ENCODE measurements at places on chromosomes 1 and 21.

DNA sequence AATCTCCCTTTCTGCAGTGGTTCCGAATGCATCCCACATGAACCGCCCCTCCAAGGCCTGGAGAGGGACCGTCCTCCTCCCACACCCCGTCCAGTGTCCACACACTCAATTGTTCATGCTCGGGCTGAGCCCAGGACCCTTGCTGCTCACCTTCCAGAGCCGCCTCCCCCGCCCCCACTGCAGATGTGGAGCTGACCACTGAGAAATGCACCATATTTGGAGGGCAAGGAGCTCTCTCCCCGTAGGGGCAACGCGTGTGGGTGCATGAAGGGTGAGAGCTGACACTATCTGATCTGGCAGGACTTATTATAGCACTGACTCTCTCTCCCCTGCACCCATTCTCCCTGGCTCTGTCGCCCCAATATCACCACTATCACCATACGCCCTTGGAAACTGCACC lies 4.0 kb upstream of the S100A3 start:
- no peak for DNase-seq

GRCh38 chr1:68142461-68142860 lies 89.9 kb downstream of the WLS start:
- no peak for DNase-seq

DNA sequence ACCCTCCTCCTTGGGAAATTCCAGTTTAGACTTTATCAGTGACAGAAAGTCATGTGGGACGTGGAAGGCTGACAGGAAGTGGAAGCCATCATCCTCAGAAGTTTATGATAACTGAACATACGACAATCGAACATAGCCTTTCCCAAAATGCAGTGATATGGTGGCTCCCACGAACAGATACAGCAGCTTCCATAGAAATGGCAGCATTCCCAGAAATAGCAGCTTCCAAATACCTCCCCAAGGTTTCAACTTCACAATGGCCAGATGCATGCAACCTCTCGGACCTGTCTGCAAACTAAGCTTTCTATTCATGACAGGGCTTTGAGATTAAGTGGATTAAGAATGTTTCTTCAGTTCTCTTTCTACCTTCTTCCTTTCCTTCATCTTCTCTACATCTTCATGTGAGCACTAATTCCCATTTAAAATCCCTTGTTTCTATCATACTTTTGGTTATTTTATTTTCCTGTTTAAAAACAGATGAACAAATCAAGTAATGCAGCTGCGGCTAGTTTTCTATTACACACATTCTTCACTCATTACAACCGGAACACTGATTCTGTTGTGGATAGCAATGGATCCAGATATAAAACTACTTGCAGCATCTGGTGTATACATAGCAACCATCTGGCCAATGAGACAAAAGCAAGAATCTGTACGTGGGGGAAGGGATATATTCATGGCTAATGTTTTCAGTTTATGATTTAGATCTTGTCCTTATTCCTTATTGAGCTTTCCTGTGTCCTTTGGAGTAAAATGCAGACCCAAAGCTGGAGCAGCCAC lies 304.8 kb downstream of the BRINP3 start:
- no peak for DNase-seq

GRCh38 chr21:26845066-26845758 lies at the start of gene ADAMTS1:
ADAMTS1 (minus strand) TSS chr21:26845409; CDS start chr21:26844954, 455 bp downstream.
- no peak for DNase-seq

DNA sequence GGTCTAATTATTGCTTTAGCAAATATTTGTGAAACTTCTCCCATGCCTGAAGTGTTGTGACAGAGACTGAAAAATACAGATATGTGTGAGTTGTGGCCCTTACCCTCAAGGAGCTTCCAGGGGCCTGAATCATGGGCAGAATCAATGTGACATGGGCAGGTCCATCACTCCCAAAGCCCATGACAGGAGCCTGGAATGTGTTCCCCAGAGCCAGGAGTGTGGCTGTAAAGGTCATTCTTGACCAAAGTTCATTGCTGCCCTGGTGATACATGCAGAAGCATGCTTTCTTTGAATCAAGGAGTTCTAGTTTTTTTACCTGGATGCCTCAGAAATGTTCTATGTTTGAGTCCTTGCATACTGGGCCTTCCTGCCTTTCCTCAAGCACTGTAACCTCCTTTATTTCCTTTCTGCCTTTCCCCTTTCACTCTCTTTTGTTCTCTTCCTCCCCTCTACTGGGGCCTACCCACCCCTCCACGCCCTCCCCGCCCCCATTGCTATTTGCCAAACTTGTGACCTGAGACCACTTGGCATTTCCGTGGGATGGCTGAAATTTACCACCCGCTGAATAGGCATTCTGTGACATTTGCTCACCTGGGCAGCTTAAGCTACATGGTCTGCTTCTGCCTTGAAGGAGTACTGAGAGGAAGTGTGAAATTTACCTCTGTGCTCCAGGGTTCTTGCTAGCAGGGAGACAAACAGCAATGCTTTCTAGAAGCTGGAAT lies 19.7 kb downstream of the PBX1 start:
- DNase-seq = no peak

DNA sequence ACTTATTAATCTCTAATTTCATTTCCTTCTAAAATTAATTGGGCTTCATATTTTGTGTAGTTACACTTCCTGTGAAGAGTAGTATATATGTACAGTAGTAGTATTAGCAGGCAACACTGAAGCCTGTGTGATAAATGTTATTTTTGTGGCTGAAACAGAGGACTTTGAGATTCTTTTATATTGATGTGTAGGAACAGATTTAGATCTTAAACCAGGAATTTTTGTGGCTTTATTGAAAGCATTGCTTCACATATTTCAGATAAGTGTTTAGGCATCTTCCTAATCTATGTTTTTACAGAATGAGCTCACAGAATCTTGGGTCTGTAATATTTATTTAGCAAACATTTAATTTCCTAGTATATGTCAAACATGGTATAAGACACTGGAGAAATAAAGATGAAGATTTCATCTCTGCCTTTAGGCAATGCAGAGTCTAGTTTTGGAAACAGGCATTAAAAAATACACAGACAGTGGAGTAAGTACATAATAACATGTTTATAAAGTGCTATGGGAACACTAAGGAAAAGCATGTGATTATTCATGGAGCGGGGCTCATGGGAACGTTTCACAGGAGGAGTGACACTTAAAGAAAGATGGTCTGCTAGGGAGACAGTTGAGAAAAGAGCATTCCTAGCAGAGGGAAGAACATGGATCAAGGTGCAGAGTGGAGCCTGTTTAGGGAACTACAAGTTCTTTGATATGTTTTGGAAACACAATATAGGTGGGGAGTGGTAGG lies 52.7 kb downstream of the MIGA1 start:
- no peak for DNase-seq

DNA sequence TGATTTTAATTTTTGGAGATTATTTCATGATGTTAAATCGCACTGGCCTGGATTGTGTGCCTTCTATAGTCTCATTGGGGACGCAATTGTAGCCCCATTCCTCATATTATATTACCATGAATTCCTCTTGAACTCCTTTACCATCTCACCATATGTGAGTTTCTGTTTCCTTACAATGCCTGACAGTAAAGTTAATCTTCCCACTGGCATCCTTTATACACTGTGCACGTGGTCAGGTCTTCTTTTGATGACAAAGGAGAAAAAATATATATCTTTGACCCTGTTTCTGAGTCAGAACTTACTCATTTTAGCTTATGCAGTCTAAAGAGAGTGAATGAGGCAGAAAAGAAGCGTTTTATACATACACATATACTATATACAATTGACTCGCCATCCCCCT lies 774 bp upstream of the ABL2 start:
- DNase-seq = no peak

DNA sequence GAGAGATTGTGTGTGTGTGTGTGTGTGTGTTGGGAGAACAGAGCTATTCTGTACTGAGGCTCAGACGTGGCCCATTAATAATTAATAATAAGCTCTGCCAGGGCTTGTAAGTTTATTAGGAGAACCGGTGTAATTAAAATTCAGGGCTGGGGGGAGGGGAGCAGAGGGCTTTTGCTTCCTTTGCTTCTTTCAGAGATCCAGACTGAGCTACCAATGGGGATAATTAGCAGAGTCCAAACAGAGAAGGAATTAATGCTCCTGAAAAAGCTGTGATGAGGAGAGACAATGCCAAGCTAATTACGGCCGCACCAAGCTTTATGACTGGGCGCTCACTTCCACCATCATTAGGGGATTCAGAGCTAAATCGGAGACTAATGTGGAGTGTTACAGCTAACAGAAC lies 4.5 kb downstream of the SYT6 start:
- DNase-seq = no peak

GRCh38 chr1:94032637-94033036 lies 88.3 kb downstream of the ABCA4 start:
- DNase-seq = no peak

DNA sequence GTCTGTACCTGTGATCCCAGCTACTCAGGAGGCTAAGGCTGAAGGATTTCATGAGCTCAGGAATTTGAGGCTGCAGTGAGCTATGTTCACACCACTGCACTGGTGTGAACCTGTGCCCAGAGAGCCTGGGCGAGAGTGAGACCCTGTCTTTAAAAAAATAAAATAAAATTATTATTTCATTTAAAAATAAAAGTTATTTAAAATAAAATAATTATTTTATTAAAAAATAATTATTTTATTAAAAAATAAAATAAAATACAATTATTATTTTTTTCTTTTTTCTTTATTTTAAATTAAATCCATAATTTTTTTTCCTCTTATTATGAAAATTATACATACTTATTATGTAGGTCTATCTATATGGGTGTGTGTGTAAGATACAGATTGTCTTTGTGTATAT lies 53.6 kb downstream of the LHX9 start:
- no peak for DNase-seq

DNA sequence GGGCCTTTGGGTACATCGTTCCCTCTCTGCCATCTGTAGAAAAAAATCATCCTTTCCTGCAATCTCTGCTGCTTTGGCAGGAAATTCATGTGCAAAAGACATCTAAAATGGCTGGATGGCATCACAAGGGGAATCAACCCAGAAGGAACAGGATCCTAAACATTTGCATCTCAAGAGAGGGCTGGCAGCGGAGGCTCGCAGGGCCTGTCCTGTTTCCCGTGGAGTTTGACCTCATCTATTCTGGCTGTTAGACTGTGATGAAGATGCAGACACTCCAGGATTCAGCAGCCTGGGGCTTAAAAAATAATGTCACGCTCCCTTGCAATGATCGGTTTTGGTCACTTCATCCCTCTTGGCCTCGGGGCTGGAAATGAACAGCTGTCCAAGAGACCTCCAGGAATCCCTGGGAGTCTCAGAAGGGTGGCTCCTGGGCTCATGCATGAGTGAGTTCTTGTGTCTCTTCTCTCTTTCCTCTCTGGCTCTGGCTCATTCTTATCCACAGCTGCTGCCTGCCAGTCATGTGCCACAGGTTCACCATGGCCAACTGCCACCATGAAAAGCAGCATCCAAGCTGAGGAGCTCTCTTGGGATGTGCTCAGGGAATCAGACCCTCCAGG lies 16.1 kb upstream of the PCP4 start:
- DNase-seq = no peak

GRCh38 chr1:183982172-183982963 lies 55.2 kb downstream of the COLGALT2 start:
- DNase-seq = no peak

DNA sequence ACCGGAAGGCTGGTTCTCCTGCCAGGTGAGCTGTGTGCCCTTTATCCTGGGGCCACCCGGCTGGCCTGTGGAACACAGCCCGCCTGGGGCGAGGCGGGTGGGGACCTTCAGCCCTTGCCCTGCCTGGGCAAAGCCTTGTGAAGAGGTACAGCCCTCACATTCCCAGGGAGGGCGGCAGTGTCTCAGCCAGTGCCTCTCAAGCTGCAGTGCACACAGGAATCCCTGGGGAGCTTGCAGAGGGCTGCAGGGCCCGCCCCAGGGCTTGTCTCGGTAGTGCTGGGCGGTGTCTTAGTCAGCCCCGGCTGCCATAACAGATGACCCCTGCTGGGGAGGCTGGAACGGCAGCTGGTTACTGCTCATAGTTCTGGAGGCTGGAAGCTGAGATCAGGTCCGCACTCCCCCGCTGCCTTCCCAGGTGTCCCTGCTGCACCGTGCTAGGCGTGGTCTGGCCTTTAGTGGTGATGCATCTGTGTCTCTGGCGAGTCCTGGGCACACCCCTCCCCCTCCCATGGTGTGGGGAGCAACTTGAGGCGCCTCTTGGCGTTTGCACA lies 12.6 kb downstream of the DFFB start:
- DNase-seq = no peak

GRCh38 chr1:165603810-165604209 lies 27.2 kb upstream of the MGST3 start:
- DNase-seq = no peak

DNA sequence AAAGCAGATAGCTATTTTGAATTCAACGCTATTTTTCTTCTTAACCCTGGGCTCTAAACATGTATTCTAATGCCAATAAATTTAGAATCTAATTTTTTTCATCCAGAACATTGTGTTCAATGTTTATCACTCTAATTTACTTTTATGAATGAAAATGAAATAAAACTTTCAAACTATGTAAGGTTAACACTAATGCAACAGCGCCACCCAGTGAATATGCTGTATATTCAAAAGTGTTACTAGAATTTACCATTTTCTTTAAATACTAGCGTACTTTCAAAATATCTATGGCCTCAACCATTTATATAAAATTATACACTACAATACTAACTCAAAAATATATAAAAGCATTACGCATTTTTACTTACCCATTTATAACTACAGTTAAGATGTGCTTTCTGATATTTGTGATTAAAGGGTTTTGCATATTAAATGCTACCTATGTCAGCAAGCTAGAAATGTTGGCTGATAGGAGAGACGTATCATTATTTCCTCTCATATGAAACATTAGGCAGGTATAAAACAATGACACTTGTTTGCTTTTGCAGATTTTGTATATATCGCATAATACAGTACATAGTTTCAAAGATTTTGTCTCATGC lies 5.9 kb upstream of the NUF2 start:
- peak; percentile 42 for DNase-seq

GRCh38 chr1:54337928-54338327 lies 68.3 kb downstream of the SSBP3 start:
- DNase-seq = no peak

DNA sequence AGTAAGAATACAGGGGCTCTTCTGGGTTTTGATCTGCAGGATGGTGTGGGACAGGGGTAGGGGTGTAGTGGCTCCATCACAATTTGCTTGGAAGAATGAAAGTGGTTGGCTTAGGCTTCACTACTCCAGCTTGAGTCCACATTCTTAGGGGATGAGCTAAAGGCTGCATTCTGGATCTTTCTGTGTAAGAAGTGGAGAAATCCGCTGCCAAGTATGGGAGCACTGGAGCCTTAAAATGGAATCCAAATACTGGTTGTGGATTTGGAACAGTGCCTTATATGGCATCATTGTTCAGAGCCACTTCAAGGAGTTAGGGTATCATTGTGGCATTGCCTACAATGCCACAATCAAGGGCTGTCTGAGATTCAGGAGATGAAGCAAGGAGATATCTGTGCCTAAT lies 187.1 kb downstream of the LMO4 start:
- DNase-seq = no peak

GRCh38 chr1:201226859-201227488 lies 36.4 kb downstream of the IGFN1 start:
- no peak for DNase-seq

Data from NCI-H2081 (cell line).